Tibial nerve (tissue), 4 donors: ENCODE measurements at places on chromosomes 2 and 18.

DNA sequence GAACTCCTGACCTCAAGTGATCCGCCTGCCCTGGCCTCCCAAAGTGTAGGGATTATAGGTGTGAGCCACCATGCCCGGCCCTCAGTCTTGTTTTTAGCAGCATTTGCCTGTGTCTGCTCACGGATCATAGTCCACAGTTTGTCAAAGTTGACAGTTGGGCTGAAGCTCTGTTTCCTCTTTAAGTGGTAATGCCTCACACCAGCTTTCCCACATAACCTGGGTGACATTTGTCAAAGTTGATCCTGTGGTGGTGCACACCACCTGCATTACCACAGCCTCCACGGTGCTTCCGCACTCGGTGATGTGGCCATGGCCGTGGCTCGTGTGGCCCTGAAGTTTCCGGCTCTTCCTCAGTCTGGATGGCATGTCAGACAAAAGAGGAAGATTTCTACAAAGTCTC, 27.1 kb downstream of the RAB31 start:
- DNase-seq, result no peak

- no peak for DNase-seq
Observed at GRCh38 chr2:146806364-146807005, 1038.3 kb upstream of the ACVR2A start.

DNA sequence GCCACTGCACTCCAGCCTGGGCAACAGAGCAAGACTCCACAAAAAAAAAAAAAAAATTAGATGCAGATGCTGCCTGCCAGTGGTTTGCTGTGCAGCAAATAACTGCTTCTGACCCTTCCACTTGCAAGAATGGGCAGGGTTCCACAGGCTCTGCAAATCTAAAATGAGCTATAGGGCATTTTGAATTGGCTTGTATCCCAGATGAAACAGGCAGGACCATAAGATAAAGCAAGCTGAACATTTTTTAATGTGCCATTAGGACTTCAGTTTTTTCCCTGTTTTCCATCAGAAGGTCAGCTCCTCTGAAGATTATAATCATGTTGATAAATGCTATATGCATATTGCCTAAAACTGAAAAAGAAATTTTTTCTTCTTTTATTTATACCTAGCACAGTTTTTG, 15.7 kb upstream of the FZD7 start:
- DNase-seq, result no peak

DNA sequence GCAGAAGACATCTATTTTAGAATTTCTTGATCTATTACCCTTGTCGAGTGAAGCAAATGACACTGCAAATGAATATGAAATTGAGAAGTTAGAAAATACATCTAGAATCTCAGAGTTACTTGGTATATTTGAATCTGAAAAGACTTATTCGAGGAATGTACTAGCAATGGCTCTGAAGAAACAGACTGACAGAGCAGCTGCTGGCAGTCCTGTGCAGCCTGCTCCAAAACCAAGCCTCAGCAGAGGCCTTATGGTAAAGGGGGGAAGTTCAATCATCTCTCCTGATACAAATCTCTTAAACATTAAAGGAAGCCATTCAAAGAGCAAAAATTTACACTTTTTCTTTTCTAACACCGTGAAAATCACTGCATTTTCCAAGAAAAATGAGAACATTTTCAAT, 370.4 kb downstream of the XIRP2 start:
- no peak for DNase-seq

GRCh38 chr2:156837635-156838370, 401.6 kb downstream of the GPD2 start:
- no peak for DNase-seq

DNA sequence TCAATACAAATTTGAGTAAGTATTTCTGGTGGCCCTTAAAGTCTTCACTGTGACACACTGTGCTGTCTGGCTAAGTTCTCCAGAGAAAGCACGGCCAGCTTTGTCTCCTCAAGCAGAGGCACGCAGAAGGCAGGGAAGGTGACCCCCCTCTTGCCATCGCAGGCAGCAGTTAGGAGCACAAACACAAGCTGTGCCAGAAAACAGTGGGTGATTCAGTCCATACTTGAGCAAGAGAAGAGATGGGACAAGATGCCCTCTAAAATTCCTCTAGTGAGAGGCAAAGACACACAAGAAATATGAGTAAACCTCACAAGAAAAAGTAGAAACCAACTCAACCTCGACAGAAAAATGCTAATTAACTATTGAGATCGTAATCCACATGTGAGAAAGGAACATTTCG, 9.8 kb downstream of the MCEE start:
- DNase-seq, result no peak

DNA sequence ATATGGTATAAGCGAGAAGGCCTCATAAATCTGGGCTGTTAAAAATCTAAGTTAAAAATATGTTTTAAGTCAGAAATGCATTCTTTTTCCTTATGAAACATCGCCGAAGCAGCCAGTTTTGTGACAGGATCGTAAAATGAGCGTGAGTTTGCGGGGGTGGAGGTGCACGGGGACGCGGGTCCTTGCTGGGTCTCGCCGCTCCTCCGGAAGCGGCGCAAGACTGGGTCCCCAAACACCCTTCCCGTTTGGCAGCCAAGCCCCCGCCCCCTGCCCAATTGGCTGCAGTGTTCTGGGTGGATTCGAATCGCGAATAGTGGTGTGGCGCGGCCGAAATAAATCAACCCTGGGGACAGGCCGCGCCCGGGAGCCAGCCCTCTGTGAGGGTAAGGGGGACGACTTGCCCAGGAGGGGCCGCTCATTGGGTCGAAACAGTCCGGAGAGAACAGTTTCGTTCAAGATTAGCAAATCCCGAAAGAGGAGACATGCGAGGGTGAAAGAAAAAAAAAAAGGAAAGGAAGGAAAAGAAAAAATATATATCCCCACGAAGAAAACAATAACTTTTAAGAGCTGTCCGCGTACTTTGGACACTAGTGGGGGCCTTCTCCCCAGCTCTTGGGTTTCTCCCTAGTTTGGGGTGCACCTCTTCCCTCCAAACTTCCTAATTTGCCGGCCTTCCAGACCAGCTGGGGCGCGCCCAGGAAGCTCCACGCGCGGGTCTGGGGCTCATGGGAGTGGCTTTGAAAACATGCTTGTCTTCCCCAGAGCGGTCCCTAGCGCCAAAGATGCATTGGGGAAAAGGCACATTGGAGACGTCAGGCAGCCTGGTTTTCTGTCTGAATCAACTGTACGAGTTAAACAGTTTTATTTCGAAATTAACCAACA, 3.1 kb upstream of the GATA6 start:
- DNase-seq, result no peak

GRCh38 chr2:142880279-142880678, 2.8 kb downstream of the KYNU start:
- DNase-seq, result no peak
